ENCODE measurements at places on chromosomes 4 and X.

- no peak for DNase-seq
Observed at GRCh38 chr4:25527034-25527433, 128.6 kb upstream of the SLC34A2 start.

GRCh38 chrX:139201924-139202323, 328.6 kb upstream of the F9 start:
- no peak for DNase-seq

DNA sequence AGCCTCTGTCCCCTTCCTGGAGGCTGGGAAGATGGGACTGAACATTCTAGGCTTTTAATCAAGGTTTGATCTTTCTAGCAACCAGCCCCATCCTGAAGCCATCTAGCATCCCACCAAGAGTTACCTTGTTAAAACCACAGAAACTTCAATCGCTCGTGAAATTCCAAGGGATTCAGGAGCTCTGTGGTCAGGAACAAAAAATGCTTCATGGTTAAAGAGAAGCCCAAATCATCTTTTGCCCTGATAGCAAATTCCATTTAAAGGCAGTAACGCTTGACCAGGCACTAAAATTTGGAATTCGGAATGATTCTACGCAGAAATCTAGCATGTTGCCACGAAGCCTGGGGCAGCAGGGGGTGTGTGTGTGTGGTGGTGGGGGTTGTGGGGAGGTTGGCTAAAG, 47.8 kb downstream of the CASP6 start:
- DNase-seq = no peak

DNA sequence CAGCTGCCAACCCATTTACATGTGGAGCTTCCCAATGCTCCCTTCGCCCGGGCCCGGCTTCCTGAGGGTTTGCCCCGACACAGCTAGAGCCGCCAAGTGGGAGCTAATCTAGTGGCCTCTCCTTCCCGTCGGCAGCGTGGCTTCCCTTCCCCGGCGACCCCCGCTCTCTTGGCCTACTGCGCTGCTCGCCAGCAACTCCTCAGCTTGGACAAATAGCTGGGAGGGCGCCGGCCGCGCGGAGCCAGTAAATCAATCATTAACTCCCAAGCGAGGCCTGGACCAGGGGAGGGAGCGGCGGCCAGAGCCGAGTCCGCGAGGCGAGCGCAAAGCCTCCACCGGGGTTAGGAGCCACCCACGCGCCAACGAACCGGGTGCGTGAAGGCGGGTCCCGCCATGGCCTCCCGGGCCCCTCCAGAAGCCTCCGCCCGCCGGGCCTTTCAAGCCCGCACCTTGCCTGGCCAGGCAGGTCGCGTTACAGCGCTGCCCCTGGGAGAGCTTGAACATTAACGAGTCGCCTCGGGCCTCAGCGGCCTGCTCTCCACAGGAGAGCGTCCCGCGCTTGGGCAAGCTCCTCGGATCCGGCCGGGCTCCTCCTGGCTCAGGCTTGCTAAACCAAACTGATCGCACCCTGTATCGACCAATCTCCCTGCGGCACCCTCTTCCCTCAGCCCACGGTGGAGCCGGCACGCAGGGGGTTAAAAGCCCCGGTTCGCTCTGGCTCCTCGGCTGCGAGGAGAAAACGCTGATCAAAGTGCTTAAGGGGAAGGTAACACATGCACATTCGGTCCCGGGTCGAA, 10.6 kb upstream of the BCOR start:
- no peak for DNase-seq

DNA sequence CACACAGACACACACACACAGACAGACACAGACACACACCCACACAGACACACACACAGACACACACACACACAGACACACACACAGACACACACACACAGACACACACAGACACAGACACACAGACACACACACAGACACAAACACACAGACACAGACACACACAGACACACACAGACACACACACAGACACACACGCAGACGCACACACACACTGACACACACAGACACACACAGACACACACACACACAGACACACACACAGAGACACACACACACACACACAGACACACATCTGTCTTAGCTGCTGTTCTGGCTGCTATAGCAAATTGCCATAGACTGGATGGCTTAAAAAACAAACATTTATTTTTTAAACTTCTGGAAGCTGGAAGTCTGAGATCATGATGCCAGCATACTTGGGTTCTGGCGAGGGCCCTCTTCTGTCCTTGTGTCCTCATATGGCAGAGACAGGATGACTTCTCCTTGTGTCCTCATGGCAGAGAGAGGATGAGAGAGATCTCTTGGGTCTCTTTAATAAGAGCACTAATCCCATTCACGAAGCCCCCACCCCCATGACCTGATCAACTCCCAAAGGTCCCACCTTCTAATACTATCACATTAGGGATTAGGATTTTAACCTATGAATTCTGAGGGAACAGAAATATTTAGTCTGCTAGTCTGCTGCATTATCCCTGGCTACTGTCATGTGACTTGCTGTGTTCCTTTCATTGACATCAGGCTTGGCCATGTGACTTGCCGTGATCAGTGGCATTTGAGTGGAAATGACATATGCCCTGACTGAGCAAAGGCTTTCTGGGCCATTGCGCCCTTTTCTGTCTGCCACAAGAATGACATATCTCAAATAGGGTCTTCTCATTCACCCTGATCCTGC, 32.7 kb upstream of the RASGEF1B start:
- DNase-seq = no peak

DNA sequence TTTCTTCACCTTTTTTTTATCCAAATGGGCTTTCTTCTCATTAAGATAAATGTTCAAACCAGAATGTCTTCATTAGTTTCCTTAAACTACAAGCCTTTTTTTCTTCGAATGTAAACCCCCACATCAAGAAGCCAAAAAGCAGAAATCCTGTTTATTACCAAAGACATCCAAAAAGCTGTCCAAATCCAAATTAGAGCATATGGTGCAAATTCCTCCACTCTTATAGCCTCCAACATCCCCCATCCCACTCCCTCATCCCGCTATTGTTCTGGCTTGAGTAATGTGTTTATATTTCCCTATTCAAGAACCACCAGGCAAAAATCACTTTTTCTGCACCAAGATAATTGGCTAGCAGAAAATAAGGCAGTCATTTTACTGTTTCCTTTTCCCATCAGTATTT, 315.1 kb upstream of the ADGRL3 start:
- no peak for DNase-seq

- DNase-seq = no peak
Observed at GRCh38 chrX:2466876-2467656, 33.7 kb downstream of the DHRSX start.

GRCh38 chr4:77734928-77735327, 84.2 kb downstream of the CNOT6L start:
- DNase-seq = no peak

- DNase-seq = no peak
Observed at GRCh38 chr4:73347497-73347896, 56.6 kb upstream of the ALB start.

All from coronary artery (tissue), 2 donors.